ENCODE measurements at places on chromosomes 7 and 10.

GRCh38 chr10:102735065-102735562, 8.6 kb upstream of the WBP1L start:
- DNase-seq, result no peak

GRCh38 chr7:124480821-124481290, 284.7 kb downstream of the GPR37 start:
- no peak for DNase-seq

- DNase-seq, result no peak
These were observed 349.6 kb upstream of the MKI67 start for GRCh38 chr10:128475686-128476367.

- DNase-seq, result no peak
These were observed 959 bp upstream of the ATRNL1 start for GRCh38 chr10:115092258-115092554.

- DNase-seq, result no peak
These were observed 125.5 kb upstream of the SVIL start for GRCh38 chr10:29760138-29760900.

Measured in HS-27A (cell line).